ENCODE measurements at places on chromosomes 1 and 21. TPM values are rescaled to one million over a fixed set of nuclear protein-coding genes. Genes with fewer than 3 reads are reported as not detected.

The FCRL3 gene
- 0.38 TPM for polyA plus RNA-seq

DNA sequence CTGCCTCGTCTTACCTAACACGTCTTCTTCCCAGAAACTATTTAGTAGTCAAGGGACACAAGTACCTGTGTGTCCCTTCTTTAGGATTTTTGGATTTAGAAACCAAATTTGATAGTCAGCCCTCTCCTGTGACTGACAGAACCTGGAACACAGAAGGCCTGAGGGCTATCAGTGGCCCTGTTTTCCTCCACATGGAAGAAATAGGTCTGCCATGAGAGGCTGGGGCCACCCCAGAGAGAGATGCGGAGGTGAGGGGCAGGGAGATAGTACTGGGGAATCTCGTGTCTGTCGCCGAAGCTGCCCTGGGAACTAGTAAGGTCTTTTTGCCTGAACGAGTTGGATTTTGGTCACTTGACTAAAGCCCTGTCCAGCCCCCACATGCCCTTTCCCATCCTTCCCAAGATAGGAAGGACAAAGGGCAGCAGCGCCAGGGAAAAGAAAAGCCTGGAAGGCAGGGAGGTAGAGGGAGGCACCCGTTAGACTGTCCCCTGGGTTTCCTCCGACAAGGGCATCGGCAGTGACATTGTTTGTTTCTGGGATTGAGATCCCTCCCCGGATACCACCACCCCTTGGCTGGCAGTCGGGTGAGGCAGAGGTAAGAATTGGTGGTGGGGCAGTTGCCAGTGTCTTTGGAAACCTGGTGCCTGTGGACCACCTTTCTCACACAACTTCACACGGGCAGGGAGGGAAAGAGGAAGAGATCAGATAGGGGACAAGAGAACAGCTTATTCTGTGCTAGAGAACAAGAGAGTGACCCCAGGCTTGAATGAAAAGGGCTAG, 19.8 kb downstream of the SMIM12 start:
- no peak for DNase-seq

DNA sequence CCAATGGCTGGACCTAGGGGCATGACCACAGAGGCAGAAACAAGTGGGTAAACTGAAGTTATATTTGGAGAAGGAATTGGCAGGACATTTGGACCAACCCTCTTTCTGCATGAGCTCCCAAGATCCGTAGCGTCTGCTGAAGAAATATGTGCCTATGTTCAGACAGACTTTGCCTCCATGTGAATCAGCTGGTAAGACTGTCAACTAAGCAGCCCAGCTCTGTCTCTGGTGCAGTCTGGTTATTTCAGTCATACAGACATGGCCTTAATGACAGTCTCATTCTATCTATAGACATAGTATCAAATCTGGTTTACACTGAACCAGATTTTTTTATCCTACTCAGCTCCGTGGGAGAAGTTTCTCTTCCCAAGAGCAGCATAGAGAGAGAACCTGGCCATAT, 63.1 kb upstream of the PBX1 start:
- no peak for DNase-seq

The AJAP1 gene
- polyA plus RNA-seq = 0.18 TPM

The THEM5 gene
- polyA plus RNA-seq = 1.1 TPM

- peak; percentile 56 for DNase-seq
Observed at GRCh38 chr21:41425954-41426675, at the start of gene MX1. Gene MX1, plus strand, starts transcription at chr21:41426239. Its CDS starts 5,832 bp downstream, at chr21:41432071.

The CHI3L2 gene
- 0.97 TPM for polyA plus RNA-seq

The NUP133 gene
- polyA plus RNA-seq = 40.6 TPM

DNA sequence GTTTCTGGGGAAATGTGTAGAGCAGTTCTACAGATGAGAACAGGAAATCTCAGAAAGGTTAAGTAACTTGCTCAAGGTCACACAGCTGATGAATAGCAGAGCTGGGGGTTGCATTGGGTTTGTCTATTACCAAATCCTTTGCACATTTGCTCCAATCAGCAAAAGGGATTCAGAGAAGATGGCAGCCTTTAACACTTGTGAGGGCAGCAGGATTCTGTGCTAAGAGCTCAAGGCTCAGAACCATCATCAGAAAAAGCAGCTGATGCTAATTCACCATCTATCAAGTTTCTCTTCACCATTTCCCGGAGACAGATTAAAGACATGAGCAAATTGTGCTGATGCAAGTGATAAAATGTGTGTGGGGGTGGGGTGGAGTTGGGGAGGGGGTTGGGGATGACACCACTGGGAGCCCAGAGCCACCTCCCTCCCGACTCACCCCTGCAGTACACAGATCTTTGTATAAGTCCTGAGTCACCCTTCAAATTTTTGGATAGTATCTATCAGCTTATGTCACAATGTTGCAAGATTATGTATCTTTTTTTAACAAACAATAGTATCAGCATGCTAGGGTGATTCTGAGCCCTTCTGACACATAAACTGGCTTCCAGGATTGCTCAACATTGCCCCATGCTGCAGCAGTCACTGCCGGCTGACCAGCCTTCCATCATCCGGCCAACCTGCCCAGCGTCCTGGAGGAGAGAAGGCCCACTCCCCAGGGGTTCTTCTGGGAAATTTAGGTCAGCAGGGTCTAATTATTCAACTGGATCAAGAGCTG, 2.8 kb upstream of the SPSB1 start:
- DNase-seq = no peak

The C1orf185 gene
- not detected for polyA plus RNA-seq

- no peak for DNase-seq
Observed at GRCh38 chr1:227914801-227915563, 32.8 kb downstream of the WNT9A start.

- no peak for DNase-seq
Observed at GRCh38 chr1:52424813-52425212, 20.4 kb downstream of the PRPF38A start.

The AIRE gene
- 0.08 TPM for polyA plus RNA-seq

GRCh38 chr1:208449951-208450350, 205.8 kb upstream of the PLXNA2 start:
- DNase-seq = no peak

DNA sequence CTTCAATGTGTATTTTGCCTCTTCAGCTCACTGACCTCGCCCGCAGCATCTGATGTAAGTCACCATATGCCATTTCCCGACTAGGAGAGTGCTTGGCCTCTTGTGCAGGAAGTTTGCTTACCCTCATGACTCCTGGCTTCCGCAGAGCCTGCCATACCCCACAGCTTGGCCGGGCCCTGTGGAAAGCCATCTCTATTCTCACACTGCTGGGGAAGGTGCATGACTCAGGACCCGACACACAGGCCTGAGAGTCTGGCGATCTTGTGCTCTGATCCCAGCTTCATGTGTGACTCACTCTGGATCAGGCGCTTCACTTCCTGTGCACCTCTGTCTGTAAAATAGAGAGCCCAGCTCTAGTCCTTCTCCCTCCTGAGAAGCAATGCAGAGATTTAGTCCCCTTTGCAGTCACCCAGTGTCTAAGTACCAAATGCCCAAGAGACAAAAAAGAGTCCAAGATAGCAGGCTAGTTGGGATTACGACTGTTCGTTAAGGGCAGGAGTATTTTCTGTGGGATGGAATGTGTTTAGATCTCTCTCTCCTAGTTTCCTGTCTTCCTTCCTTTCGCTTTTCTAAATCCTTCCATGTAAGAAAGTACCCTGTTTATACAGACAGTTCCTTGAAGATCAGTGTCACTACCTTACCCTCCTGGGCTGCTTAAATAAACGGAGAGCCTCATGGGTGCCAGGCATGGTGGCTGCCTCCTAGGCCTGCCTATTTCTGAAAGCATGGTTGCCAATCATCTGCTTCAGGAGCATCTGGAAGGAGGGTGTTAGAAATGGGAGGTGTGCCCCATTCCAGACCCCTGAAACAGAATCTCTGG, 62.8 kb upstream of the KIF26B start:
- DNase-seq = peak; percentile 20

The IL20 gene
- not detected for polyA plus RNA-seq

DNA sequence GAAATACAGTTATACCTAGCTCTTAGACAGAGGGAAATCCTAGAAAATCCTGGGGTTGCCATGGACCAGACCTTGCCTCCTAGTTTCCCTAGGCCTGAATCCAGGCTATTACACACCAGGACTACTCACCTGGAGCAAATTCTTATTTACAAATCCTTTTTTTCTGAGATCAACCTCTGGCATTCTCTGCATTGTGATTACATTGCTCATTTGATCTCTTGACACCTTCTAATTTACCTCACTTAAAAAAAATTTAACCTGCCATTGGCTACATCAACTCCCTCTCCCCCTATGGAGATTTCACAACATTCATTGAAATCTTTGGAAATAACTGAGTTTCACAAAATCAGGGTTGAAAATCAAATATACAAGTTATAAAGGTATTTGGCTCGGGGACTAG, 2.9 kb upstream of the C1orf105 start:
- DNase-seq = no peak

GRCh38 chr1:52168373-52169080, 26.6 kb downstream of the ZFYVE9 start:
- no peak for DNase-seq
